ENCODE measurements at places on chromosomes 12 and 14.
A peak's percentile ranks its signal among the peaks of the same experiment; 100 is the strongest.

GRCh38 chr12:28130625-28131598 lies 59.3 kb upstream of the CCDC91 start:
- no peak for DNase-seq

DNA sequence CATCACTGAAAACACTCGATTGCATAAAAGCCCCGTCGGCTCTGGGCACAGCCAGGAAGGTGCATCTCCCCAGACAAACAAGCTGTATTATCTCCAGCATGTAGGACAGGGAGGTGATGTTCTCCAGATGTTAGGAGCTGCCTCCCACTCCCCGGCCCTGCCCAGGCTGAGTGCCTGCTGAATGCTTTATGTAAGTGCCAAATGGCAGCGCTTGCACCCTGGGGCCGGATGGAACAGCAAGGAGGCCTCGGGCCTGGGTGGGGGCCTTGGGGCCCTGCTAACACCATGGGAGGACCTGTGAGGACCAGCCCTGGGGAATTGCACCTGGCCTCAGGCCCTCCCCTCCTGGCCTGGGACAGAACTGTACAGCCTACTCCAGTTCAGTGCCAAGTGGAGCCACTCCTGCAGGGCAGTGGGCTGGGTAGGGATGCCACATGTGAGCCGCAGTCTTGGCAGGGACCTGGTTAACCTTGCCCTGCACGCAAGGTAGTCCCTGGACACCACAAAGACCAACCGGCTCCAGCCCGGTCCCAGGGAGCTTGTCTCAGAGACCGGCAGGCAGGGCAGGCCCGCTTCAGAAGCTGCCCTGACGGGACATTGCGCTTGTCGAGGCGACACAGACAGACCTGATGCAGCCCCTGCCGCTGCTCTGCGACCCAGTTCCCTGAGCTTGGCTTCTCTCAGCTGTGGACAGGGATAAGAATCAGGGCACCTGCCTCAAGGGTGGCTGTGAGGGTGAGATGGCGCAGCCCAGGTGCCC lies 35.3 kb upstream of the PPP1R13B start:
- no peak for DNase-seq

DNA sequence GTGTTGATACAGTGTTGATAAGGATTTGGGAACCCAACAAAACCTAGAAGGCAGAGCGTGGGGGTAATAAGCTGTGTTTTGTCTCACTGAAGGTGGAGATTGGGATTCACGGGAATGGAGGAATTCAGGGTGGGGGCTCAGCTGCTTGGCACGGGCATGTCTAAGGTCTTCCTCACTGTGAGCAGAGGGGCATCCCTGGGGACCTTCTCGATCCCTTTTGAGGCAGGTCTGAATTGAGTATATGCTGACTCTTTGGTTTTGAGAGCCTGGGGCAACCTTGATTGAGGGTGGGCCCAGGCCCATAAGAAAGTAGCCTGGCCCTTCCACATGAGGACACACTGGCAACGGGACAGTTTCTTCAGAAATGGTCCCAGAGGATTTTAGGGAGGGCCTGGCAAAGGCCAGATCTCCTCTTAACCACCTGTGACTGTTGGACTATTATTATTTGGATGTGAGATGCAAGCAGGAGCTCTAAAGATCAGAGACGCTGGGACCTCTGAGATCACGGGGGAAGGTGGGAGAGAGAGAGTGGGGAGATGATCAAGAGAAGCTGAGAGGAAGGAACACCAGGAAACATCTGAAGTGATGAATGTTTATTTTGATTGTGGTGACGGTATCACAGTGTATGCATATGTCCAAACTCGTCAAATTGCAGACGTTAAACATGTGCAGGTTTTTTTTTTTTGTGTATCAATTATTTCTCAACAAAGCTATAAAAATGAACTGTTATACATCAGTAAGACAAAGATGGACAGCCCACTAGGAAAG lies 48.4 kb downstream of the SMIM41 start:
- DNase-seq: no peak

GRCh38 chr14:79583738-79584408 lies 627.4 kb downstream of the DIO2 start:
- no peak for DNase-seq

- DNase-seq: no peak
These were observed 35.9 kb downstream of the PDZRN4 start for GRCh38 chr12:41224066-41224465.

DNA sequence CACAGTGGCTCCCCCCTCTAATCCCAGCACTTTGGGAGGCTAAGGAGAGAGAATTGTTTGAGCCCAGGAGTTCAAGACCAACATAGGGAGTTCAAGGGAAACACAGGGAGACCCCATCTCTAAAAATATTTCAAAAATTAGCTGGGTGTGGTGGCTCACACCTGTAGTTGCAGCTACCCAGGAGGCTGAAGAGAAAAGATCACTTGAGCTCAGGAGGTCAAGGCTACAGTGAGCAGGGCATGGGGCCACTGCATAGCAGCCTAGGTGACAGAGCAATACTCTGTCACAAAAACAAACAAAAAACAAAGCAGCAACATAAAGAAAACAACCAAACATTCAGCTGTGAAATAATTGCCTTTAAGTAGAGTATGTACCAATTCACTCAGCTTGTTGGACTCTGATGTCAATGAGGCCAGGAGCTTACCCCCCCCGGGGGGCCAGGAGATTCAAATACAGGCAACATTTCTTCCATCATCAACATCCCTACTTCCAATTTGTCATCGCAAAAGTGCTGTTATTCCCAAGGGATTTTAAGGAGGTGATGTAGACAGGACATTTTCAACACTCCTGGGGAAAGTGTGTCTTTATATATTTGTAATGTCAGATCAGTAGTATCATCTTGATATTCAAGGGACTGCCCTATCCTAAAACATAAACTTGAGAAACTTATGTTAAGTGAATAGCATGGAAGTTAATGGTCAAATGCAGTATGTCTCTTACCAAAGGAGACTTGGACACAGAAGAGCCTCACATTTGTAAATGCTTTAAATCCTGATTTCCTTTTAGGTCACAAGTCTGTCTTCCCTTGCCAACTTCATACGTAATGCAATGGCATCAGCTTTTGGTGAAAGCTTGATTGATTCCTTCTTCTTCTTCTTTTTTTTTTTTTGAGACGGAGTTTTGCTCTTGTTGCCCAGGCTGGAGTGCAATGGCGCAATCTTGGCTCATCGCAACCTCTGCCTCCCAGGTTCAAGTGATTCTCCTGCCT lies 40.6 kb upstream of the AEBP2 start:
- DNase-seq: no peak

- DNase-seq: peak; percentile 85
These were observed 92.1 kb downstream of the LRRC74A start for GRCh38 chr14:76918256-76918781.

DNA sequence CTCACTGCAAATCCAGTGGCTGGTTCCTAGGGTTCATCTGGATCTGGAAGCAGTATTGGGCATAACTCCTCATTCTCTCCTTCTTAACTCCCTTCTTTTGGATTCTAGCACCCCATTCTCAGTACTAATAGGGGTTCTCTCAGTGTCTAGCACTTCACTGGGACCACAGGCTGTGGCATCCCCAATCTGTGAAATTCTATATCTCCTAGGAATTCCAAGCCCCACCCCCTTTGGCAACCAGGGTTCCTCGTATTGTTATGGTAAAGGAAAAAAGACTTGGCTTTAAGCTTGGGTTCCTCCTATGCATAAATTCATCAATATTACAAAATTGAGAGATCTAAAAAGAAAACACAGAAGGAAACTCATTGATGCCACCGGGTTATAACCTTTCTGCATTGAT lies 45.0 kb upstream of the FBXO21 start:
- DNase-seq: no peak

GRCh38 chr14:95190346-95190840 lies 33.1 kb upstream of the DICER1 start:
- no peak for DNase-seq

DNA sequence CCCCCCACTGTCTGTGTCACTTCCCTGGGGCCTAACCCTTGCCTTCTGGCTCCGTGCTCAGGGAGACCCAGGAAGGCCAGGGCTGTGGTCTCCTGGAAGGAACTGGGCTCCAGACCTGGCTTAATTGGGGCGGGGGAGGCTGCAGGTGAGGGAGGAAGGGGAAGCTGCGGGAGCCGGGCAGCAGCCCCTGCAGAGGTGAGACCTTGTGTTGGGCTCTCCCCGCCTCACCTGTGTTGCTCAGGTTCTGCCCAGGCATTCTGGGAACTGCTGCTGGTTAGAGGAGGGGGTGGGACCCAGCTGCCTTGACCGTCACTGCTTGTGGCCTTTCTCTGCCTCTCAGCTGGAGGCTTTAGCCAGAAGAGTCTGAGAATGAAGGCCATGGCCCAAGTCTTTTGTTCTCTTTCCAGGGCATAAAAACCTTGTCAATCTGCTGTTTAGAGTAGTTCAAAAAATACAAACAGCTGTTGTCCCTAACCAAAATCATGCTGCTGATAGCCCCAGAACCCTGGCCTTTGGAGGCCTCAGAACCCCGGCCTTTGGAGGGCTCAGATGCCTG lies 247.6 kb downstream of the CHST11 start:
- DNase-seq: no peak
